Right hindlimb (tissue), 1 donor: ENCODE measurements at places on chromosomes 3 and 15.

DNA sequence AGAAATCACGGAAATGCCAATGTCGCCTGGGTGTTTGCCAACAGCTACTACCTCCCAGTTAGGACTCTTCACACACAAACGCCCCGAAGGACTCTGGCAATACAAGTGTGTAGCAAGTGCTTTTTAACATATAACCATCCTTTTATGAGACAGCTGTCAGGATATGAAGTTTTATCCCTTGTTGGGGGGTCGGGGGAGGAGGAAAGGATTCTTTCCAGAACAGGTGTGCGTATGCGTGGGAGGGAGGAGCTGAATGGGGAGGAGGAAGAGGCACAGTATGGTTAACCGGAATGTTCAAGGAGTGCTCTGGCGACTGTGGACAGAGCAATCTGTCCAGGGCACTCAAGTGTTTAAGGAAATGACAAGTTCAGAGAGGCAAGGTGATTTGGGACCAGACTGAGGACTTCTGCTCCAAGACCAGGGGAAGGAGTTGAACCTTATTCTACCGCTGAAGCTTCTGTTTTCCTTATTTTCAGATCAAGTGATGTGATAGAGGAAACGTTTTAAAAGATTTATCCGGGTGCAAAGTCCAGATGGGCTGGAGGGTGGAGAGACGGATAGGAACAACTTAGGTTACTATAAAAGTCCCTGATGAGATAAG is 1.3 kb downstream of the TSPAN3 start:
- peak; percentile 34 for DNase-seq

GRCh38 chr3:5053021-5053831 is 68.9 kb upstream of the ARL8B start:
- peak; percentile 24 for DNase-seq

GRCh38 chr3:11499144-11499543 is 144.6 kb downstream of the VGLL4 start:
- no peak for DNase-seq

DNA sequence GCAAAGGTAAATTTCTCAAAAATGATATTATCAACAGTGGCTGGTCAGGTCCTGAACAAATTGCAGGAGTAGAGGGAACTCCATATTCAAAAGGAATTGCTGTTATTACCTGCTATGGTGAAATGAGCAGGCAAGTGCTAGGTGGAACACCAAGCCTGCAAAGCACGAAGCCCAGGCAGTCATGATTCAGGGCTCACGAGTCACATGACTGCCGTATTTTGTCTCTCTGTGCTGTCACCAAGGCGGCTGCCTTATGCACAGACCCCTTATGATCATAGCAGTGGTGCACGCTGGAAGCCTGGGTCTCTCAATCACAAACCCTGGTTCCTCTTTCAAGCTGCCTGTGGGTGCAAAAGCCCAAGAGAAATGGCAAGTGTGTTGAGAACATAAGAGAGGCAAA is 24.4 kb downstream of the SLC12A1 start:
- no peak for DNase-seq

DNA sequence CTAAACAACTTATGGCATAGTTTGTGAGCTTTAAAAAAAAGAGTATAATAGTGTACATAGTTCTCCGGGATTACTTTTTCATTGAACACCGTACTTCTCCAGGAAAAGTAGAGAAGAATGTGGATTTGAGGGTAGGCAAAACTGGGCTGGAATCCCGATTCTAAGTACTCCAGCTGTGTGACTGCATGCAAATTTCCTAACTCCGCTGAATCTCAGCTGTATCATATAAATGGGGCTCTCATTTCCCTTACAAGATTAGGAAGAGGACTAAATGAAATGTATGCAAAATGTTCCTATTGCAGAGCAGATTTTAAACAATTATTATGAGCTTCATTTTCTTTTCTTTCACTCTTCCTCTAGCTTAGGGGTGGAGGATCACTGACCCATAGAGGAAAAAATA is 70.3 kb upstream of the HERC1 start:
- no peak for DNase-seq

GRCh38 chr3:38000965-38001455 is 10.4 kb downstream of the VILL start:
- DNase-seq, result peak; percentile 16

GRCh38 chr3:99777708-99778107 is 40.0 kb upstream of the CMSS1 start:
- DNase-seq, result no peak
